M059J (cell line): ENCODE measurements at places on chromosomes 3 and 15. TPM values are rescaled to one million over a fixed set of nuclear protein-coding genes. Genes with fewer than 3 reads are reported as not detected.
A peak's percentile ranks its signal among the peaks of the same experiment; 100 is the strongest.

Gene GRAMD2A
- 0.34 and 0.44 TPM in 2 replicates for total RNA-seq

Gene TRIM59
- 17.4 and 17.8 TPM in 2 replicates for total RNA-seq

Gene FETUB
- total RNA-seq, result not detected in 2 replicates

Gene SAMMSON
- not detected in 2 replicates for total RNA-seq

Gene BTBD1
- 82.6 and 102 TPM in 2 replicates for total RNA-seq

Gene HRG
- total RNA-seq, result not detected in 2 replicates

Gene CYP1A1
- 1.4 and 3.3 TPM in 2 replicates for total RNA-seq

Gene EPB42
- not detected in 2 replicates for total RNA-seq

DNA sequence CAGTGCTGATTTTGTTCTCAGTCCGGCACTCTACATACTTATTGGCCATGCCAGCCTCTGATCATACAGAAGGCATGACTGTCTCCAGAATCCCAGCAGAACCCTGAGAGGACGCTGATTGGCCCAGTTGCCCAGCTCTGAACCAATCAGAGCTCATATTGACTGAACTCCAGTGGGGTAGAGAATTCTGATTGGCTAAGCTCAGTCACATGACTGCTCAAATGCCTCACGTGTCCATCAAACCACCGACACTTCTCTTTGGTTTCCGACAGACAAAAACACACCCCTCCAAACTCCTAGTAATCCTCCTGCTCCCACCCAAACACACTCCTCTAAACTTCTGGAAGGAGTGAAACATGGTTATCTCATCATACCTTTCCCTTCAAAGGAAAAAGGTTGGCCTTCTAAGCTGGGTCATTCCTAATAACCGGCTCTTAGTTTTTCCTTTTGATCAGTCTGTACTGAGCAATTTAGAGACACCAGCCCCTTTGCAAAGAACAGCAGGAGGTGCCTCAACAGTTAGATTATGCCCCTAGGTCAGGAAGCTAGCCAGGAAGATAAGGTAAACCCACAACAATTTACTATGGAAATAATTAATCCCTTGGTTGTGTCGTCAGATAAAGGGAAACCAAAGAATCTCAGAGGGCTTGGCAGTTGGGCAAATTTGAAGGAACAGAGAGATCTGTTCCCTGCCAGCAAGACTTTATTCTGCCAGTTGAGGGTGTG lies 187.8 kb downstream of the TLE3 start:
- peak; percentile 49 for DNase-seq

DNA sequence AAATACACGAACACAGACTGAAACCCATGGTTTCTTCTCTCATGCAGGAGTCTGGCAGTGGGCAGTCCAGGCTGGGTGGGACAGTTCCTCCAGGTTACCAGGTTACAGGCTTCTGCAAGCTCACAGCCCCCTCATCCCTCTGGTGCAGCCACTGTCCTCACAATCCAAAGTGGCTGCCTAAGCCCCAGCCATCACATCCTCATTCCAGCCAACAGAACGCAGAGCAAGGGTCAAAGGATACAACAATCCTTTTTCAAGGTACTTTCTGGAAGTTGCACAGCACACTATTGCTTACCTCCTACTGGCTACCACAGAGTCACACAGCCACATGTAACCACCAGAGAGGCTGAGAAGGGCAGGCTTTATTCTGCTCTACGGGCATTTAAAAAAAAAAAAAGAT lies 154.6 kb downstream of the NUP210 start:
- no peak for DNase-seq

DNA sequence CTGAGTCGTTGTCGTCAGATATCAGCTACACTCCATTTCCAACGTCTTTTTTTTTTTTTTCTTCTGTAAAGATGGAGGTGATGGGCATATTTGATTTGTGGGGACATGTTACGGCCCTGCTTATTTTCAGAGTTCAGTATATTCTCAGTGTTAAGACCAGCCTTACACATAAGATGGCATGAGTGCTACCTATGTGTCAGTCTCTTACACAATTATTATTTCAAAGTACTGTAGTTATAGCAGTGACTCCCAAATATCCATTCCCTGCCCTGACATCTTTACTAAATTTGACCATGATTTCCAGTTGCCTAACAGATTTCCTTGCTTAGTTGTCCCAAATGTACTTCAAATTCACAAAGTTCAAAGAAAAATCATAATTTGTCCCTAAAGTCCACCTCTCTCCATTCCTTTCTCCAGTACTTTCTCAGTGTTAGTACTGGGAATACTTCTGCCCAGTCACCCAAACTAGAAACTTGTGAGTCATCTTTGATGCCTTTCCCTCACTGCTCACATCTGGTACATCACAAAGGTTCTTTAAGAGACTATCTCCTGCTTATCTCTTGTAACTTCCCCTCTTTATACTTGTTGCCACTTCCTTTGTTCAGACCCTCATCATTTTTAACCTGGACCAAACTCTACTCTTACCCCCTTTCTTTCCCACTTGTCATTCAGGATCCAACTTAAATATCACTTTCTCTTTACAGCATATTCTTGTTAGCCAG lies 67.0 kb downstream of the ZNF609 start:
- peak; percentile 63 for DNase-seq

- DNase-seq, result no peak
Observed at GRCh38 chr3:94070341-94070911, 7.6 kb downstream of the NSUN3 start.

DNA sequence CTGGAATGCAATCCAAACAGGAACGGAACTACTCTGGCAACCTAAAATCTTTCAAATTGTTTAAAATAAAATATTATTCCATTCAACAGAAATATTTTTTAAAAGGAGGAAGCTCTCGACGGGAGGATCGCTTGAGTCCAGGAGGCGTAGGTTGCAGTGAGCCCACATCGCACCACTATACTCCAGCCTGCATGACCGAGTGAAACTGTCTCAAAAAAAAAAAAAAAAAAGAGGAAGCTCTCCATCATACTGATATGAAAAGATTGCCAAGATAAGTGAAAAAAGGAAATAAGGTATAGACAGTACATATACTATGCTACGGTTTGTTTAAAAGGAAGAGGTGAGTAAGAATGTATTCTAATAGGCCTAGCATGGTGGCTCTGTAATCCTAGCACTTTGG lies 3.6 kb downstream of the RAD18 start:
- no peak for DNase-seq

DNA sequence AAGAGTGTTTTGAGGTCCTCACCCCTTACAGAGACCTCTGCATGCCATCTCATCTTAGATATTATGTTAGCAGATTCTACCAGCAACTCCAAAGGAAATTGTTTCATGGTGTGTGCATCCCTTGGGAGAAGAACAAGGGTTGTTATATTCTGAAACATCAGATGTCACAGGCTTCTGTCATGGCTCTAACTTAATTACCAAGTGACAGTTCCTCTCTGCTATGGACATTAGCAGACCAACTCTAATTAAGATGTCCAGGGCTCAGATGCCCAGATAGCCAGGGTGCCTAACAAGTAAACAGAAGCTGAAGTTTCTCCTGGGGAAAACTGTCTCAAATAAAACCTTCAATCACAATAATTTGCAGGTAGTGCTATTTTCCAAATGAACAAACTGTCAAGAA lies 153.1 kb upstream of the BFSP2 start:
- DNase-seq, result no peak

DNA sequence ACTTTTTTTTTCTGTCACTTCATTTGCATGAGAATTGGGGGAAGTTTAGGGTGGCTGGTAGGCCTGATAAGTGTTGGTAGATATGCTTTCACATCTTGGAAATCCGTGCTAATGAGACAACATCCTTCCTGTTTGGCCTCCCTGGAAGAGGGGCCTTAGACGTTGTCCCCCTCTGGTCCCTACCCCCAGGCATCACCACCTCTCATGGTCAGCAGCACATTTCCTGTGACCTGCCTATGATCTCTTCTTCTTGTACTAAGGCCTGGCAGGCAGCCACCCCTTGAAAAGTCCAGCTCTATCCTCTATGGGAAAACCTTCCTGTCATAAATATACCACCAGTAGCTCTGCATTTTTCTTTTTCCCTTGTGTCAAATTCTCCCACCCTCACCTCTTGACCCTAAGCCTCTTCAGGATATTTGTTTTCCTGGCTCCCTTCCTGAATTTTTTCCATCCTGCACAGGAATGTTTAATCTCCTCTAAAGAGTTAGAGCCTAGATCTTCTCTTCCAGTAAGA lies 107.8 kb downstream of the SNRK start:
- peak; percentile 64 for DNase-seq

GRCh38 chr15:62933386-62933785 lies 109.2 kb upstream of the TPM1 start:
- DNase-seq, result peak; percentile 31

DNA sequence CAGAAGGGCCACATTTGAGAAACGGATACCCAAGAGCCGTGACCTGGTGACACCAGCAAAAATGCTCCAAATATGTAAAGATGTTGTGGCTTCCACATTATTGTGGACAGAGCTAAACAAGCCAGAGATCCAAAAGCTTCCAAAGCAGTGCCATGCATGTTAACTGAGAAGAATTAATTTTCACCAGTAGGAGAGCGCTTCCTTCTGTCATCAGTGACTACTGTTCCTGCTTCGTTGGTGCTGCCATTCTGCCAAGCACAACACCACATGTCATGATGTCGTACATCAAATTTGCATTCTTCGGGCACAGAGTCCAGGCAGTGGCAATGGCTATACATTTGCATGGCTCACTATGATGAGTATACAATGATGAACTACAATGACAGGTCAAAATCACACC lies 19.1 kb upstream of the CHST2 start:
- no peak for DNase-seq

- DNase-seq, result no peak
Observed at GRCh38 chr15:34951993-34952392, 17.5 kb downstream of the AQR start.

- DNase-seq, result no peak
Observed at GRCh38 chr3:196007744-196008335, 74.0 kb downstream of the TFRC start.

- DNase-seq, result no peak
Observed at GRCh38 chr3:107718547-107718946, 195.8 kb downstream of the BBX start.

- peak; percentile 77 for DNase-seq
Observed at GRCh38 chr3:10459954-10460754, 45.2 kb downstream of the ATP2B2 start.

- peak; percentile 58 for DNase-seq
Observed at GRCh38 chr15:91865950-91866349, 12.4 kb downstream of the SLCO3A1 start.

- DNase-seq, result no peak
Observed at GRCh38 chr3:159800434-159801155, 188.0 kb upstream of the IL12A start.

- DNase-seq, result peak; percentile 89
Observed at GRCh38 chr15:74200871-74201419, 1.6 kb downstream of the STRA6 start.

GRCh38 chr3:141241616-141242376 lies 10.2 kb downstream of the PXYLP1 start:
- DNase-seq, result no peak

DNA sequence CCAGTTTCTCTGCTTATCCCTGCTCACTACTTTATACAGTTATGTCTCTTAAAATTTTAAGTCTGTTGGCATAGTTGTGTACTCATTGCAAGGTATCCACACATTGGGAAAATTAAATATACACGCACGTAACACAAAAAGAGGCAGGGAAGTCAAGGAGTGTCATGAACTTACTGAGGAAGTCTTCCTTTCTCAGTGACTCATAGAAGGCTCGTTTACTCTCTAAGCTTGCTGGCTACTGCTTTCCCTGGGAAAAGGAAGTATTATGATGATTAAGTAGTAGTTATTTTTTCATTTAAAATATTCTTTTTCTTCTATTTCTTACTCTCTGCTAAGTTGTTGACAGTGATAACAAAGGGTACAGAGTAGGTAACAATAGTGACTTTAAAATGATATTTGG lies 287.3 kb downstream of the UBE2E2 start:
- peak; percentile 42 for DNase-seq

DNA sequence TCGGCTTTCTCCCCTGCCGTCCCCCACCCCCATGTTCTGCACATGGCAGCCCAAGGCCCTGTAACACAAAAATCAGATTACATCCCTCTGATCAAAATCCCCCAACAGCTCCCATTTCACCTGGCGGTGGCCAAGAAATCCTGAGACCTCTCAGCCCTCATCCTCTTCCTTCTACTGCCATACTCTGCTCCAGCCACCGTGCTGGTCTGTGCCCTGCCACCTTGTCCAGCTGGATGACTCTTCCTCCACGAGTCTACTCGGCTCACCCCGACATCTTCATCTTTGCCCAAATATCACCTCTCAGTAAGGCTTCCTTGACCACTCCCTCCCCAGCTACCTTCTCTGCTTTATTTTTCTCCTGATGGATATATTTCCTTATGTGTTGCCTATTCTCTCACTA lies 3.1 kb downstream of the CCDC51 start:
- no peak for DNase-seq

DNA sequence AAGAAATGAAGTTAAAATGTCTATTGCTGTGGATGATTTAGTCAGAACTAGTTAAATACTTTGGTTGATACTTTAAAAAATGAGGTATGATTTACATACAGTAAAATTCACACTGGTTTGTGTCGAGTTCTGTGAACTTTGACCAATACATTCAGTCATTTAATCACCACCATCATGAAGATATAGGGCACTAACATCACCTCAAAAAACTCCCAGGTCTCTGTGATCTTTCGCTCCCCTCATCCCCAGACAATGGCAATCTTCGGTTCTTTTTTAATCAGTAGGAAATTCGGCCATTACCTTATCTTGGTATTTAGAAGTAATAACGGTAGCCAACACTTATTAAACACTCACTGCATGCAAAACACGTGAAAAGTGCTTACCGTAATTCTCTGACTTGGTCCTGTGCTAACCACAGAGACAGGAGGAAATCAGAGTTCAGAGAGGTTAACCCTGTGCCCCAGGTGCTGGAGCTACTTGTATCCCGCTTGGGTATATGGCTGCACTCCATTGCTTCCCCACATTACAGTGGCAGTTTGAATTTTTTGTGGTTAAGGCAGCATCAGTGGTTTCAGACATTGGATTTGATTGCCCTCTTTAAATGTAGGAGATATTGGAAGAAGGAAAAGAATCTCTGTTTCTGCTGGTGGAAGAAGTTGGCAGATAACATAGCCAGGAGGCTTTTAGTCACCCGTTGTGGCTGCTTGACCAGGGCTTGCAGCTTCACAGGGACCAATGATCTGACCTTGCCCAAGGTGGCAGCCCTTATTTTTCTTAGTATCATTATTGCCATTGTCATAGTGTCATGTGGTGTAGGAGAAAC lies 4.2 kb downstream of the PLCL2 start:
- peak; percentile 70 for DNase-seq

GRCh38 chr3:178845420-178846118 lies 226.0 kb downstream of the ZMAT3 start:
- DNase-seq, result peak; percentile 57

DNA sequence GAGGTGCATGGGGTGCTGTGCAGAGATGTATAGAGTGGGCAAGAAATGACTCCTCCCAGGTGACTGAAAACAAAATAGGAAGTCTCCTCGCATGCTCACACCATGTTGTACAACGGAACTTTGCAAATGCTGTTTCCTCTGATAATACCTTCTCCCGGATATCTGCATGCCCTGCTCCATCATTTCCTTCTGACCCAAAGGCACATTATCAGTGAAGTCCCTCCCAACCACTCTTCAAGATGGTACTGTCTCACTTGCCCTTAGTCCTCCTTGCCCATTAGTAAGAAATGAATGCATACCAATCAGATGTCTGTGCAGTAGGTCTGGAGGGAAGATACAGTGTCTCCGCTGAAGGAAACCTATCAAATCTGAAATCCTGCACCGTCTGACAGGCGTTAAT lies 12.0 kb downstream of the TMED3 start:
- DNase-seq, result no peak
